ENCODE measurements at places on chromosomes 6 and 20. TPM values are rescaled to one million over a fixed set of nuclear protein-coding genes. Genes with fewer than 3 reads are reported as not detected.

Gene SLC35D3
- not detected for total RNA-seq

DNA sequence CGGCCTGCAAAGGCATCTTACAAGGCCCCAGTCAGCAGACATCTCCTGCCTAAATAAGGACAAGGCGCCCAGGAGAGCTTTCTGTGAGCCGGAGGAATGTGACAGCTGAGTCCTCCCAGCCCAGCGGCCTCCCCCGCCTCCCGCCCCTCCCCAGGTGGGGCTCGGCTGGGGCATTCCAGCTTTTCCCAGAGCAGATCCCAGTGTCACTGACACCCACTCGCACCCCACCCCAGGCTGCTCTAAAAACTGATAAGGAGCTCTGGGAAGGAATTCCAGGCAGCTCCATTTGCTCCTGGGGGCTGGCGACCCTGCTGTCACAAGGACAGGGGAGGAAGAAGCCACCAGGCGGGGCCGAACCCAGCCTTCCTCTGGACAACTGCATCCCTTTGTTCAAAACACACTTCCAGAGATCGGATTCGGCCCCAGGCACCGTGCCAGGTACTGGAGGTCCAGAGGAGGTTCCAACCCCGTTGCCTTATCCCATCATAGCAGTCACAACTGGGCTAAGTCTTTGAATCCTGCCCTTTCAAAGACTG is 49.7 kb downstream of the JPH2 start:
- DNase-seq, result no peak

GRCh38 chr6:134627707-134628106 is 309.8 kb upstream of the SGK1 start:
- no peak for DNase-seq

Gene ASIP
- total RNA-seq, result not detected

Gene RIPOR3
- 2.4 TPM for total RNA-seq

- DNase-seq, result no peak
Measured at GRCh38 chr6:150527100-150527499, 72.6 kb upstream of the PLEKHG1 start.

DNA sequence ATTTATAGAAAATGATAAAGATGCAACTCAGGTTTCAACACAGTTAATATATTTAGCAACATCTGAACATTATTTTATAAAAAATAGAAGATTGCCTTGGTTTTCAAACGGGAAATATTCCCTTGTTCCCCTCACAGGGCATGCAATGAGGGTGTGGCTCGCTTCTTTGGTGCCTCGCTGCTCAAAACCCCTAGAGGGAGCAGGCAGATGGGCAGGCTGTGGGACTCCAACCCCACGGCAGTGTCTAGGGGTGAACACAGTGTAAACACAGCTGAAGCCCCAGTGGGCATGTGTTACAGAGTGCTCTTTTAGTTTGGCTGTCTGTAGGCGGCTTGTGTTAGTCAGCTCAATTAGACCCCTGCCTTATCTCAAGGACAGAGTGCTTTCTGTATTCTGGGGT is 560.8 kb upstream of the IMPG1 start:
- DNase-seq, result no peak

DNA sequence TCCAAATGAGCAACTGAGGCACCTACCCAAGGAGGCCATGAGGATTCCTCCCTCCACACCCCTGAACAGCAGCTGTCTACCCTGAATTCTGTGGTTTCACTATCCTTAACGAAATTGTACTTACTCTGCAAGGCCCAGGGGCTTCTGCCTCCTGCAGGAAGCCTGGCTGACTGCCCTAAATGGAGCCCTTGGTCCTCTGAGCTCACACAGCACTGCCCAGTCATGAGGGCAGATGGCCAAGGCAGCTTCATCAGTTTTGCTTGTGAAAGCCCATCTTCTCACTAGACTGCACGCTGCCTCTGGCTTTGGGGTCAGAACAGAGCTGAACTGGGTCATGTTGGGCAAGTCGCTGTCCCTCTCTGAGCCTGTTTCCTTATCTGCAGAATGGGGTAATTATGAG is 26.4 kb upstream of the SIRPA start:
- no peak for DNase-seq

- no peak for DNase-seq
Measured at GRCh38 chr6:136501096-136501495, 49.1 kb downstream of the MAP7 start.

DNA sequence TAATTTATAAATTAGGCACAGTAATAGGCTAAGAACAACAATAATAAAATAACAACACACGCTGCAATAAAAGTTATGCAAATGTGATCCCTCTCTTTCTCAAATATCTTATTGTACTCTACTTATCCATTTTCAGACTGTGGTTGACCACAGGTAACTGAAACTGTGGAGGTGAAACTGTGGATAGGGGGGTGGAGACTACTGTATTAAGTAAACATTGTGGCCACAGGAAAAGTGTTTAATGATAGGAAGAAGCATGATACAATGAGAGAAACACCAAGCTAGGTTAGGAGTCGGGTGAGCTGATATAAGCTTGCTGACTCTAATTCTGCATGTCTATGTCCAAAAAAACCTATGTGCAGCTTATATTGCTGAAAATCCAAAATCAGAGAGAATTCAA is 23.0 kb downstream of the NHLRC1 start:
- DNase-seq, result no peak

GRCh38 chr6:130162421-130162820 is 60.3 kb downstream of the SAMD3 start:
- no peak for DNase-seq

- peak; percentile 85 for DNase-seq
Measured at GRCh38 chr6:7697820-7698623, 27.9 kb upstream of the BMP6 start.

Gene RAET1L
- total RNA-seq, result not detected

GRCh38 chr6:55277646-55278045 is 49.6 kb upstream of the GFRAL start:
- no peak for DNase-seq

Gene MUC22
- not detected for total RNA-seq

DNA sequence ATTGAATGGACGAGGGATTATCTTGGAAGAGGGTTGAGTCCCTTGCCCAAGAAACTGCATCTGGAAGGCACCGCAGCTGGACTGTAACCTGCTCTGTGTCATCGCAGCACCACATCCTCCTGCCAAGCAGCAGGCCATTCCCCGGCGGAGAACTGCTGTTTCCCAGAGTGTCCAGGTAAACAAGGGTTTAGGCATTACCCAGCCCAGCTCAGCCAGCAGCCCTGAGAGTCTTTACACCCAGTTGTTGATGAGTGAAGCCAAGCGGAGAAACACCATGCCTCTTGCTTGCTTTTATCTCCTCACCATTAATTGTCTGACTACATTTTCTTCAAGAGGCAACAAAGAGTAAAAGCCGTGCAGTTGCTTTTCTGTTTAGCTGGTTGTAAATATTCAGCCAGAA is 104.1 kb downstream of the CDH4 start:
- no peak for DNase-seq

Gene CGA
- not detected for total RNA-seq

Gene CALHM6
- total RNA-seq, result 0.88 TPM

DNA sequence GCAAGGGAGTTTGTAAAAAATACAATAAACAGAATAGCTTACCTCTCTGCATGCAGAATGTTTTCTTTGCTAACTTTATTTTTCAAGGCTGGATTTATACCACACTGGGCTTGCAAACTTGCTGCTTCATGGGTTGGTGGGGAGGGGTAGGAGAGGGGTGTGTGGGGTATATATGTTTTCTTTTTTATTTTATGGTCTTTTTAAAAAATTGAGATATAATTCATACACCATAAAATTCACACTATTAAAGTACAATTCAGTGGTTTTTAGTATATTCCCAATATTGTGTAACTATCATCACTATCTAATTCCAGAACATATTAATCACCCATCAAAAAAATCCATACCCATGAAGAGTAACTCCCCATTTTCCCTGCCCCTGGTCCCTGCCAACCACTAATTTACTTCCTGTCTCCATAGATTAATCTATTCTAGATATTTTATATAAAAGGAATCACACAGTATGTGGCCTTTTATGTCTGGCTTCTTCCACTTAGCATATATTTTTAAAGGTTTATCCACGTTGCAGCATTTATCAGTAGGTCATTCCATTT is 14.3 kb upstream of the TRPC4AP start:
- DNase-seq, result peak; percentile 44

DNA sequence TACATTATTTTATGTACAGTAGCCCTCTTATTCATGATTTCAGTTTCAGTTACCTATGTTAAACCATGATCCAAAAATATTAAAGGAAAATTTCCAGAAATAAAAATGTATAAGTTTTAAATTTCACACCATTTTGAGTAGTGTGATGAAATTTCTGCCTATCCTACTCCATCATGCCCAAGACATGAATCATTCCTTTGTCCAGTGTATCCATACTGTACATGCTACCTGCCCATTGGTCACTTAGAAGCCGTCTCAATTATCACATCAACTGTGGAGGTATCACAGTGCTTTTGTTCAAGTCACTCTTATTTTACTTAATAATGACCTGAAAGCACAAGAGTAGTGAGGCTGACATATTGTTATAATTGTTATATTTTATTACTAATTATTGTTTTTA is 32.3 kb upstream of the PLCB4 start:
- DNase-seq, result no peak

DNA sequence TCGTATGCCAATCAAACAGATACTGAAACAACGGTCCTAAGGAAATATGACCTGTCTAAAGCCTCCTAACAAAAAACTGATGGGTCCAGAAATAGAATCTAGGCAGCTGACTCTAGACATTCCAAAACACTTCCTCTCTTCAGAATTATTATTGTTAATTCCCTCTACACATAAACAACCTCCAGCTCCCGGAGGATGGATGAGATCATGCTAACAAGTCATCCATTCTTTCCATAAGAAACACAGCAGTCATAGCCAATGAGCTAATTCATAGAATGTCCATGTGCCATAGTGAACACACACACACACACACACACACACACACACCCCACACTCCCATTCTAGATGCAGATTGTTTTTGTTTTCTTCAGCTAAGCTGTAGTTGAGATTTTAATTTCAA is 44.3 kb downstream of the HDGFL1 start:
- DNase-seq, result no peak

Gene CST5
- not detected for total RNA-seq

All from osteoblast (primary cell).